Activated T-helper 9 cell treated with anti-CD3 and anti-CD28 coated beads, Interleukin-2, amount 50 U/mL, for 16 hours (primary cell): ENCODE measurements at places on chromosomes 7 and 10.

GRCh38 chr10:3350617-3351258, 178.2 kb upstream of the PITRM1 start:
- no peak for DNase-seq

DNA sequence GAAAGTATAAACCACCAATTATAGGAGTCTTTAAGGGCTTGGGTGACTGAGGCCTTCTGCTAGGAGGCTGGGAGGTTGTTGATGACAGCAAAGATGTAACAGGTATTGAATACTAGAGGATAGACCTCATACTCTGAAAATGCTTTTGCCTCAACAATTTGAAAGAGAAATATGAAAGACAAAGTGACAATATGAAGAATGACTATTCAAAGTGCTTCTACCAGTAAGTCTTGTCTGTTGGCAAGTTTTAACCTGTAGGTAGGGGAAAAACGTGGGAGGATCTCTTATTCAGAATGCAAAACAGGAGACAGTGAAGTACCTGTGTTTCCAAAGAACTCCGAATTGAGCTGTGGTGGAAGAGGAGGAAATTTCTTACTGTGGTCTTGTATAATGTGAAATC, 38.2 kb downstream of the GBF1 start:
- DNase-seq = no peak

- no peak for DNase-seq
These were observed 27.1 kb upstream of the SOSTDC1 start for GRCh38 chr7:16492513-16493062.

DNA sequence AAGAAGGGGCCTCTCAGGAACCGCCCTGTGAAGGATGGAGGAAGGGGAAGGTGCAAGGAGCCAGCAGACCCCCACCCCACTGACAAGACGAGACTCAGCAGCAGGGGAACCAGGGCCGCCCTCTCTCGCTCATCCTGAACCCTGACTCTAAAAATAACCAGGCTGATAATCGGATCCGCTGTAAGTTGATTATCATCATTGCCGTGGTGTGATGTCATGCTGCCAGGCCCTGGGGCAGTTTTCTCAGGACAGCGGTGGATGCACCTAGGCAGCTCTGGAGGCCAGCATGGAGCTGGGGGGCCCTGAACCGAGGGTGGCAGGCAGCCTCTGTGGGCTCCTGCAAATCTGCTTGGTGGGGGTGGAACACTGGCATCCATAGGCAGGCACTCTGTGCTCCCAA, 7.9 kb downstream of the RET start:
- no peak for DNase-seq
